ENCODE measurements at places on chromosomes 4 and X.

GRCh38 chr4:172344308-172344938, 531.2 kb downstream of the GALNTL6 start:
- DNase-seq: no peak

DNA sequence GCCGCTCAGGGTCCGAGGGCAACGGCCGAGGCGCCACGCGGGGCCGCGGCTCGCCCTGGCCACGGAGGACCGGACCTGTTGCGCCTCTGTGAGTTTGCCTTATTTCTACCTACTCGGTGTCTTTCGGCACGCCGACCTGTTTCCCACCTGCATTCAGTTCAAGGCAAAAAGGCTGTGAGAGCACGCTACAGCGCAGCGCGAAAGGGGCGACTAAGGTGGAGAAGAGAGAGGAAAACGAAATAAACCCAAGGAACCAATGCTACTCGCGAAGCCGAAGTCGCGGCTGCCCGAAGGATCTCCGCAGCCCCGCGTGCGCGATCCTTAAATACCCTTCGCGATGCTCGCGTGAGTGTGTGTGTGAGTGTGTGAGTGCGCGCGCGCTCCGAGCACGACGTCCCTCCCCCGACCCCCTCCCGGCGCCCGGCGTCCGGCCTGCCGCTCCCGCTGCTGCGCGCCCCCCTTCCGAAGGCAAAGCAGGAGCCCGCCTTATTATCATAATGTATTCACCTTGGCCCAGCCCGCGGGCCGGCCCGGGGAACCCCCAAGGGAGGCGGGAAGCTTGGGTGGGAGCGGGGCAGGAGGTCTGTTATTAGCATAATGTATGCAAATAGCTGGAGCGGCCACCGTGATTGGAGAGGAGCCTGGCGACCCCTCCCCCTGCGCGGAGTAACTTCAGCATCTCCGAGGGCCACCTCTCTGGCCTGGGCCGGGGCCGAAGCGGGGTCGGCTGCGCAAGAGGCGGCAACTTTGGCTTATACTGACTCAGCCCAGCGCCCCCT, at the start of gene COL25A1:
Gene COL25A1 (minus strand): TSS at position 298 of the 779 bp plus-strand sequence.
- peak; percentile 68 for DNase-seq

DNA sequence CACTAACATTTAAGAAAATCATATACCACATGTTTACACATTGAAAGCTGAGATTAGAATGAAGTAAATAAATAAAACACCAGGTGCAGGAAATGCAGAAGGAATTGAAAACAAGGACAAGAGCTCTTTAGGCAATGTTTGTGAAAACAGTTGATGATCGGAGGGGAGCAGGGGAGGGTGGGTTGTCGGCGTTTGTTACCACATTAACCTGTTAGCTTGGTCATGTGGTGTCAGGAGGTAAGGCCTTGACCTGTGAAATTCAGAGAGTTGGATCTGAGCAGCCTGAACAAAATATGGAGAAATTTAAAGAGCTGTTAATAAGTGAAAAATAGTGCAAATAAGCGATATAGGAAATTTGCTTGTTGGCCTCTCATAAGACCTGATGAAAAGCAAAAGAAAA, 759.9 kb downstream of the PDHA2 start:
- DNase-seq: no peak

- no peak for DNase-seq
These were observed 13.2 kb downstream of the HS3ST1 start for GRCh38 chr4:11415409-11416070.

DNA sequence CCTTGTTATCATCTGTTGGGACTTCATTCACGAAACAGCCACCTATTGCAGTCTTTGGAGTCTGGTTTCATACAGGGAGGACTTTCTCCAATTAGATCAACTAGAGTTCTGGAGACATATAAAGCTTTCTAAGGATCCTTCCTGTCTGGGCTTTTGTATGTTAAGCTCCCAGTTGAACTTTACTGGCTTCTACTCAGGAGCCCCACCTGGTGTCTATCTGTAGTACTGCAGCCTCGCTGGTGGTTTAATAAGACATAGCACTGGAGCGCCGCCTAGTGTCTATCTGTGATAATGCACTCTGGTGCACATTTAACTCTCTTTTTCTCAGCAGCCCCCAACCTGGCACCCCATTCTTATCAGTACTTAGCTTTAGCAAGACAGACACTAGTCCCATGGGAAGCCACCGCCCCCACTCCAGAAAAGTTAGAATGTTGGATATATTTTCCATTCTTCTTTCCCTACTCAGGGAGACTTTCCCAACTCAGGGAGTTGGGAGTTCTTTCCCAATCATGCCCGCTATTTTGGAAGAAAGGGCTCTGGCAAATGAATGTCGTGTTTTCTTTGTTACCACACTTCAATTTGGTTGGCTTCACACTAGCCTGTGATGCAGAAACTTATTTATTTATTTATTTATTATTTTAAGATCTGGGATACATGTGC, 36.9 kb upstream of the SYTL4 start:
- DNase-seq: peak; percentile 29

Data from hindlimb muscle (tissue), 1 donor.